ENCODE measurements at places on chromosomes 3 and 15.

- no peak for DNase-seq
Measured at GRCh38 chr3:158671821-158672214, 630 bp downstream of the LXN start.

GRCh38 chr15:63054985-63055384 is 12.4 kb downstream of the TPM1 start:
- peak; percentile 9 for DNase-seq

GRCh38 chr3:83048556-83048955 is 1287.1 kb upstream of the GBE1 start:
- no peak for DNase-seq

DNA sequence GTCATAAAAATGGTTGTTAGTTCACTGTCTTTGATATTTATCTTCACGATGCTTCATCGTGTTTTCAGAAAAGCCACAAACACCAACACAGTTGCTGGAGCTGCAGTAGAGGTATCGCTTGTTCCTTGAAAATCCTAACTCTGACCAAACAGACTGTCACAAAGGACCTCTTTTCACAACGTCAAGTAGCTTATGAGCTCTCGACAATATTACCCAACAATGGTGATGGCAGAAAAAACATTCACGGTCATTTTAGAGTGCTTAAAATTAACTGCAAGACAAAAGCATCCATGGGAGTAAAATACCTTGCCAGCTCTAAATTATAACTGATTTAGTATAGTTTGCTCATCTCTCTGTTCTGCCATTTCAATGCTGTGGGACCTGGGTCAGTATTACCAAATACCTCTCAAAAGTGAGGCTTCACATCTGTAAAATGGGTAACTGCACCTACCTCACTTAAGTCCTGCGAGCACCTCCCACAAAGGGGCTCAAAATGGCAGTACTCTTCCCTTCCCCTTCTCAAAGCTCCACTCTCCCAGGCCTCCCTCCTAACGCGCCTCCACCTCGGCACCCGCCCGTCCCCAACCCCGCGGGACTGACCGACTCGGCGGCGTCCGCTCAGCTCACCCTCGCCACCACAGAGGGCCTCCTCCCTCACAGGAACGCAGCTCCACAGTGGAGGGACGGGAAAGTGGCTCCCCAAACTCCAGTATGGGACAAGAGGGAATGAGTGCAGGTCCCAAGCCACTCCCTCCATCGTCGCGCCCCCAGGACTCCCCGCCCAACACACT is 546 bp downstream of the TRIM59 start:
- peak; percentile 26 for DNase-seq

- no peak for DNase-seq
Measured at GRCh38 chr15:80159811-80160569, 7.2 kb downstream of the FAH start.

DNA sequence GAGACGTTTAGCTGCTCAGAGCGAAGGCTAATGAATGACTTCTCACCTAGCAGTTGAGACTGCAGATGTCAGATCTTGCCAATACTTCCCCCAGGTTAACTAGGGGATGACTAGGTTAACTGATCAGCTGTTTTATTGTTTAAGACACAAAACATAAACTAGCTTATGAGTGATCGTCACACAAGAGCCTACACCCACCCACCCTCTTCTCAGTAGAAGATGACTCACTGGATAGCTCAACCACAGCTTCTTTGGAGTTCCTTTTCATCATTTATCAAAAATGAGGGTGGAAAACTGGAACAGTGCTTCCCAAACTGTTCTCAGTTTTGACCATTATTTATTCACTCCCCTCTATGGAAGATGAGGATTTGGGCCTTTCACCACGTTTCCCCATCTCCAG is 25.2 kb downstream of the GASK1A start:
- DNase-seq, result no peak

DNA sequence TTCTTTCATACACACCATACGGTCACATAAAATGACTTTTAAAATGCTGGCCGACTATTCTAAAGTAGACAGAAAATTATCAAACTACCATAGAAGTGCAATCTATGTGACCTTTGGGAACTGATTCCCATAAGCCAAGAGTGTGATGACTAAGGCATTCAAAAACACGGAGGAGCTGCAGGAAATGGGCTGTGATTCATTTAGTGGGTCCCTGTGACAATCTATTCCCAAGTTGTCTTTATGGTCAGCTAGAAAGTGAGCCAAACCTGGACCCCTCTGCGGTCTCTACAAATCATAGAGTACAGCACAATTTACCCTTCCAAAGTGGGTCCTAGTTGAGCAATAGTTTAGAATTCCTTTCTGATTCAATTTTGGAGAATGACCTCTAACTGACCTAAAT is 251.5 kb upstream of the CBLB start:
- DNase-seq, result no peak

GRCh38 chr3:144128108-144128892 is 156.7 kb downstream of the DIPK2A start:
- DNase-seq, result peak; percentile 4

- no peak for DNase-seq
Measured at GRCh38 chr3:85228966-85229365, 270.2 kb downstream of the CADM2 start.

- DNase-seq, result no peak
Measured at GRCh38 chr3:194373899-194374298, 4.4 kb upstream of the LRRC15 start.

DNA sequence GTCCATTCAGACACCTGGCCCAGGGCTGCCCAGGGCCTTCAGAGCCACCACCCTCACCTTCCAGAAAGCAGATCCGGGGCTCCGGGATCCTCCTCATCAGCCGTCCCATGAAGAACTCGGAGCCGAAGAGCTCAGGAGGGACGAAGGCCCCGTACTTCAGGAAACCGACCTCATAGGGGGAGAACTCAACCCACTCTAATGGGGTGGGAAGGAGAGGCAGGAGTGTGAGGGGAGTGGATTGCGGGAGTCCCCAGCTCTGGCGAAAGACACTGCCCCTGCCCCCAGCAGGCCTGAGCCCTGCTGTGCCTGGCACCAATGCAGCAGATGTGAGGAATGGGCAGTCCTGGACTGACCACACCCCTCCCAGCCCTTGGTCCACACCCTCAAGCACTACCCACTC is 22.6 kb downstream of the PLA2G4D start:
- DNase-seq, result no peak

GRCh38 chr3:188507244-188507720 is 353.3 kb downstream of the LPP start:
- DNase-seq, result peak; percentile 63

DNA sequence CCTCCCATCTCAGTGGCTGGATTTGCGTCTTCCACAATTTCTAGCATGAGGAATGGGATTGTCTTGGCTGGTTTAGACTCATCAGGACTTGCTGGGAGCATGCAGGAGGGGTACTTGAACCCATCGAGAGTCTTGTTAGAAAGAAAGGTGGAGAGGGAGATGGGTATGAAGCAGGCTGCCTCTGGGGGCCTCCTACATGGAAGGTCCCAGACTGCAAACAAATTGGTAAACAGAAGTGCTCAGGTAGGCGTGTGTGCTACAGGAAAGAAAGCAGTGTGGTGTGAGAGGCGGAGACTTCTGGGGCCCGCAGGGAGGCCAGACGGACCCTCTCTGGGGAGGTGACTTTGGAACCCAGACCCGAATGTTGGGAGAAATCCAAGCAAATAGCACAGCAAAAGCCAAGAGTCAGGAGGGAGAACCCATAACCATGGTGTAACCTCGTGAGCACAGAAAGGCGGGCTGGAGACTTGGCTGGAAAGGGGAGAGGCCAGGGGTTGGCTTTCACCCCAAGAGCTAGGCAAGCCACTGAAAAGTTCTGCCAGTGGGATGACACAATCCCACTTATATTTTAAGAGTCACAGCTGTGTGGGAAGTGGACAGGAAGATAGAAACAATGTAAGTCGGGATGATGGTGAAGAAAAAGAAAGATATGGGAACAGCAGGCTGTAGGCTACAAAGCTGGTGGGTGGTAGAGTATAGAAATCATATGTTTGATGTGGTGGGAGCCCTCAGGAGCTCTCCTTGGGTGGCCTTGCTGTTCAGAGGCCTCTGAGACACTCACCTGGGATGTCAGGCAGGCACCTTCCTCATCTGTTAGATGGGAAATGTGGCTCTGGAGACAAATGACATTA is 130.1 kb upstream of the PRR20G start:
- no peak for DNase-seq

DNA sequence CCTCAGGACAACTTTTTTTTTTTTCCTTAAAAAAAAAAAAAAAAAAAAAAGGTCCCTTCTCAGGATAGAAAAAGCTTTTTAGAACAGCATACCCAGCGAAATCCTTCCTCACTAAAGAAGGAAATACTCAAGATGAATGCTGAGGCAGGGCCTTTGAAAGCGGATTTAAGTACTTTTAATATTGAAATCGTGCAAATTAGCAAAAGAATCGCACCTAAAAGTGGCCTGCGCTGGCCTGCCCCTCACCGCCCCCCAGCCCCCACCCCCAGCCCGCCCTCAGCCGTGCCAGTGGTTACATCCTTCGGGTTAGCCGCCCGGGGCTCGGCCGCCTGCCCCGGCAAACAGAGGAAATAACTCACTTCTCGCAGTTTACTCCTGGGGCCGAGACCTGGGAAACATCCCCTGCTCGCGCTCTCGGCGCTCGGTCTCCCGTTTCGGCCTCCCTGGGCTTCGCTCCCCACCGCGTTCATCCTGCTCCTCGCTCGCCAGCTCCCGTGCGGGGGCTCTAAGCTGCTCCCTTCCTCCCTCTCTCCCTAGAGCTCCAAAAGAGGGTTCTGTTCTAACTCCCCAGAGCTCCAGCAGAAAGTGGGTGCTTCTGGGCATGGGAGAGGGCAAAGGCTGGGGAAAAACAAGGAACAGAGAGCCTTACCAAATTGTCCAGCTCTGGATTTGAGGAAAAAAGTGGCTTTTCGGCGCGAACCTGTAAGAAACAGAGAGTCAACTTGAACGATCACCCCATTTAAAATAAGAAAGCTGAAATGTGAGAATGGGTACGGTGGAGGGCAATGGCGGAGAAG is 5.2 kb downstream of the MEIS2 start:
- no peak for DNase-seq

GRCh38 chr3:104437891-104438290 is 928.8 kb upstream of the ALCAM start:
- DNase-seq, result peak; percentile 85

DNA sequence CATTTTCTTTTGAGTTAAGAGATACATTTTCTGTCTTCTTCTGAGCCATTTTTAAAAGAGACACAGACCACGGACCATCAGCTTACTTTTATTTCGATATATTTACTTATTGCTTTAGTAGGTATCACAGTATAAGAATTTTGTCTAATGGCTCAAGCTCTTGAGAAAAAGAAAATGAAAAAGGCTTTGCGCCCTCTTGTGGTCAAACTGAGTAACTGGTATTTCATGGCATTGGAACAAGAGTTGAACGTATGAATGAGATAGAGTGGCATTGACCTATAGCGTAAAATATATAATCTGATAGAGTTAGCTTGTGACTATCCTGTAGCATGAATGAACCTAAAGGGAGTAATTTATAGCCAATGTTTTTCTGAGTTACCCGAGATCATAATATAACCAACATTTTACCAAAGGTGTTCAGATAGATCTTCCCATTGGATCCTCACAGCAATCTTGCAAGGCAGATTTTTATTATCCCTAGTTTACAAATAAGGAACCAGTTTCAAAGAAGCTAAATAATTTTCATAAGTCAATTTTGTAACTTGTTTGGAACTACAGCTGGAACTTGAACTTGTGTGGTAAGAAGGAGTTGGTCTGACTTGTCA is 154.6 kb downstream of the POLR2M start:
- peak; percentile 75 for DNase-seq

DNA sequence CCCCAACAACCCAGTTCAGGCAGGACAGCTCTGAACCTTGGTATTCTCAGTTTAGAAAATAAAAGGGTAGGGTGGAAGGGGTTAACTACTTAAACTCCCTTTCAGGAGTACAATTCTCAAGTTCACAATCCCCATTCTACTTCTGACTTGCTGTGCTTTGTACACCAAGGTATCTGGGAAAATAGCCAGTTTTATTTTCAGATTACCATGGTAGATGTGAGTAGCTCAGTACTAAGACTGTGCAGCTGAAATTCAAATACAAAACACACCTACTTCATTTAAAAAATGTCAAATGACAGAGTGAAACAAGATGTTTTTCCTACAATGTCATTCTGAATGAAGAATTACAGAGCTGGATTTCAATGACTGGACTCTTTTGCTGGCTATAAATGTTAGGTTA is 27.4 kb downstream of the SLC7A14 start:
- DNase-seq, result no peak

DNA sequence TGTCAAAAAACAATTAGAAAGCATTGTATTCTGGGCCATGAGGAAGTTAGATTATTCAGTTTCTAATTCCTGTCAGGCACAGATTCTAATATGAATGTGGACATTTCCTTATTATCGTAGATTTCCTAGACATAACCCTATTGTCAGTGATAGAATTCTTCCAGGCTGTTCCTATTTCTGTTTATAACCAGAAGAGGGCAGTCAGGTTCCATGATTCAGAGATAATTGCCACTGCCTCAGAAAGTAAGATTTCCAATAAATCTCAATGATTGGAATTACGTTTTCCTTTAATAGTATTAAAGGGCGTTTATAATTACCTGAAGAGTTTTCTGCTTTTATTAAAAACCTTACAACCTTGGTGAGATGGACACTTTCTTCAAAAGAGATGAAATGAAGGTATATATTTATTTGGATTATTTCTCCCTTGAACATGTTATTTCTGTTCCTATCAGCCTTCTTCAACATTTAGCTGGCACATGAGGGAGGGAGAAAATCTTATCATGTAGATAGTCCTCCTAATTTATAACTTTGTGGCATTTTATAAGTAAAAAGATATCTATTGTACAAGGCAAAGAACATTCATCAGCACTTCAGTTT is 439.2 kb downstream of the MCTP2 start:
- DNase-seq, result peak; percentile 59

- no peak for DNase-seq
Measured at GRCh38 chr3:28859897-28860296, 421.0 kb upstream of the RBMS3 start.

DNA sequence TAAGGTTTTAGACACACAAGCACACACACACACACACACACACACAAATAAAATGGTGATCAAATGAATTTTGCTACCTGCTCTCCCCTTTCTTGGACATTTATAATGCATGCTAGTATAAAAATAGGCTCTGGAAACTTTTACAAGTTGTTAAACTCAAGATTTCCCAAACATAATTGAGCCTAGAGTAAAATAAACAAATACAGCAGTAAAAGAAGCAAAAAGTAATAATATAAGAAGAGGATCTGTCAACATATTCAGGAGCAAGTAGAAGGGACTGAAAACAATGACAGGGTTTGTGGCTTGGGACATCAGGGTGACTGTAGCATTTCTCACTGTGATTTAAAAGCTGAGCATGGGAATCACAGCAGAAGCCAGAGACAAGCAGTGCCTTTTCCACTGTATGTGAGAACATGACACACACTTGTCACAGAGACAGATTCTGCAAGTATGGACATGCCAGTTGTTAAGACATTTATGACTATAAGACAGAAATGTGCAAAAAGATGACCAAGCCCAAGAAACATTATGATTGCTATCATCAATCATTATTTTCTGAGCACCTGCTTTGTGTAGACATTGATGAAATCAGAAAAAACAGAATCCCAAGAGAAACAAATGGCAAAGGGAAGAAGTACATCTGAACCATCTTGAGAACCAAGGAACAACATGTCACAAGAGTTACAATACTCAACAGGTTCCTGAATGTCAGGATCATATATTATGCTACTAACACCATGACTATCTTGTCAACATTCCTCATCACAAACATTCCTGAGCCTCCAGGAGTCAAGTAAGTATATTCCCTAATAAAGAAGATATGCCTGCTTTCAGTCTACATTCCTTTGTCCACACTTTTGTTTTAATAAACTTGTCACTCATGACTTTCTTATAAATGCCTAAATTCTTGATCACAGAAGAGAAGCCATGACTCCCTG is 7.1 kb downstream of the THRB start:
- no peak for DNase-seq
